ENCODE measurements at places on chromosomes 3 and 15. TPM values are rescaled to one million over a fixed set of nuclear protein-coding genes. Genes with fewer than 3 reads are reported as not detected.

GRCh38 chr3:157588386-157589060, 85.3 kb upstream of the VEPH1 start:
- DNase-seq: no peak

- DNase-seq: peak; percentile 52
These were observed 314.2 kb downstream of the CLSTN2 start for GRCh38 chr3:140249188-140249587.

DNA sequence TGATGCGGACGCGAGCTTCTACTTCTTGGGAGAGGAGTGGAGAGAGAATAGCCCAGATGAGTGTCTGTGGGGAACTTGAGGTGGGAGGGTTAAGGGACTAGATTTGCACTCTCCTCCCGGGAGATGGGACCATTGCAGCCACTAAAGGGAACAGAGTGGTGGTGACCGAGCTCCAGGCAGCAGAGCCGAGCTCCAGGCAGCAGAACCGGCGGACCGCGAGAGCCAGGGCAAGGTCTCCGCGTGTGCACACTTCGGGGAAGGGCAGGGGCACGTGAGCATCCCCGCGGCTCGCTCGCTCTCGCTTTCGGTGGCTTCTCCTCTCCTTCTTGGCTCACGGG, 1.1 kb downstream of the IGDCC3 start:
- DNase-seq: no peak

- no peak for DNase-seq
These were observed 56.9 kb upstream of the SKOR1 start for GRCh38 chr15:67768313-67768977.

DNA sequence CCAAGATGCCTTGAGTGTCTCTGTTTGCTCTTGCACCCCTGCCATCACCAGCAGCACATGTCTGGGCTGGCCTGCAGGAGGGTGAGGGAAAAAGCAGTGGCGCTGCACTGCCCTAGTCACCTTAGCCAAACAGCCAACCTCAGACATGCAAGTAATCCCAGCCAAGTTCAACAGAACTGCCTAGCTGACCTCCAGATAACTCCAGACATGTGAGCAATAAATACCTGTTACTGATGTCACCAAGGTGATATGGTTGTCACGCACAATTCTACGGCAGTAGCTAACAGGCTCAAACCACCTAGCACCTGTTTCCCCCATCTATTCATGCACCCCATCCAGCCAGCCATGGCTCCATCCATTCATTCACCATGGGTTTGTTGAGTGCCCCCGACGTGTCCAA, 99.9 kb downstream of the SRGAP3 start:
- no peak for DNase-seq

The TNK2 gene
- 41.7 TPM for total RNA-seq

The ERICH6 gene
- not detected for total RNA-seq

GRCh38 chr3:16266714-16267113, 1.7 kb downstream of the OXNAD1 start:
- no peak for DNase-seq

DNA sequence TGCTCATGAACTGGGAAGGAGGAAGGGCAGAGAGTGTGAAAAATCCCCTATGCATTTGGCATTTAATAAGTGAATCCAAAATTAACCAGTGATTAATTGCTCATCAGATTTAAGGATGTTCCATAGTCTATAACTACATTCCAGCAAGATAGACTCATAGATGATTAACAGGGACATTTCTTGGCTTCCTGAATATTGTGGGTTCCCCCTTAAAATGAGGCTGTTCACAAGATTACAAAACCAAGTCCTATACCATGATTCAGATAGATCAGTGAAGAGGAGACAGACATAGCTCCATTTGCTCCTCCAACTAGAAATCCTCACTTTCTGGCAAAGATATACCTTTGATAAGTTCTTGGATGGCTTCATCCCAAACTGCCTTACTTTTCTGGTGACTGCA, 15.4 kb downstream of the RASGRP1 start:
- DNase-seq: no peak

The TMEM266 gene
- 2.6 TPM for total RNA-seq

GRCh38 chr3:172154768-172155664, 115.6 kb downstream of the FNDC3B start:
- DNase-seq: no peak

- no peak for DNase-seq
These were observed 88.3 kb upstream of the COL8A1 start for GRCh38 chr3:99549957-99550603.

The PML gene
- total RNA-seq: 16.1 TPM

The AGBL1 gene
- 34.8 TPM for total RNA-seq

The AQP9 gene
- 0.45 TPM for total RNA-seq

DNA sequence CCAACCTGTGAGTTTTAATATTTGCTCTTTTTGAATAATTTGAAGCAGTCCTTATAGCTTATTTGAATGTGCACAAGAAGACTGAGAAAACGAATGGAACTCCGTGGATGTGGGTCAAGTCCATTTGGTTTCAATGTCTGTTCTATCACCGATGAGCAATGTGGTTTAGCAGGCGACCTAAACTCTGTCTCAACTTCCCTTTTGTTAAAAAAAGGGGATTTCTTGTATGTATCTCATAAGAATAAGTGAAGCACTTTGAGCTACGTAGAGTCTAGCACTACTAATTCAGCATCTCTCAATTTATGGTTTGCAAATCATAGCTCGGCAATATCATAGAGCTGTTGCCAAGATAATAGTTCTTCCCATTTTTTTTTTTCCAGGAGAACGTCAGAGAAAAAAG, 4.6 kb upstream of the SKIL start:
- no peak for DNase-seq

The NRG4 gene
- total RNA-seq: 6.4 TPM

DNA sequence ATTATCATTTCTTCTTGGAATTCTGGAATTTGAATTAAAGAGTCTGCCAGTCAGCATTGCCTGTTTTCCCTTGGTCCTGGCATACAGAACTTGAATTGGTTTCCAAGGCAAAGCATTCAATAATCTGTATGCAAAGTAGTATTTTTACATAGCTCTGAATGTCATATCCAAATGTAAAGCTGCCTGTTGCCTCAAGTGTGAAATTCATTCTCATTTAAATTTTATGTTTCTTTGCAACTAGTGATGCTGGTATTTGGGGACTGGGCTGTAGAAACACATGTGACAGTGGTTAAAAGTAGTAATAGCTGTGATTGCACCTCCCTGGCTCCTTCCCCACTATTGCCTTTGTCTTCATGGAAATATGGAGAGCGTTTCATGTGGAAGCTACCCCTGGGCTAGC, 743.9 kb upstream of the GOLIM4 start:
- DNase-seq: no peak

- no peak for DNase-seq
These were observed 55.4 kb downstream of the KLF13 start for GRCh38 chr15:31381801-31382712.
